ENCODE measurements at places on chromosomes 7 and 10.

GRCh38 chr10:27611236-27611635, 107.1 kb downstream of the RAB18 start:
- DNase-seq = no peak

GRCh38 chr10:26359670-26360069, 78.5 kb upstream of the APBB1IP start:
- DNase-seq = no peak

DNA sequence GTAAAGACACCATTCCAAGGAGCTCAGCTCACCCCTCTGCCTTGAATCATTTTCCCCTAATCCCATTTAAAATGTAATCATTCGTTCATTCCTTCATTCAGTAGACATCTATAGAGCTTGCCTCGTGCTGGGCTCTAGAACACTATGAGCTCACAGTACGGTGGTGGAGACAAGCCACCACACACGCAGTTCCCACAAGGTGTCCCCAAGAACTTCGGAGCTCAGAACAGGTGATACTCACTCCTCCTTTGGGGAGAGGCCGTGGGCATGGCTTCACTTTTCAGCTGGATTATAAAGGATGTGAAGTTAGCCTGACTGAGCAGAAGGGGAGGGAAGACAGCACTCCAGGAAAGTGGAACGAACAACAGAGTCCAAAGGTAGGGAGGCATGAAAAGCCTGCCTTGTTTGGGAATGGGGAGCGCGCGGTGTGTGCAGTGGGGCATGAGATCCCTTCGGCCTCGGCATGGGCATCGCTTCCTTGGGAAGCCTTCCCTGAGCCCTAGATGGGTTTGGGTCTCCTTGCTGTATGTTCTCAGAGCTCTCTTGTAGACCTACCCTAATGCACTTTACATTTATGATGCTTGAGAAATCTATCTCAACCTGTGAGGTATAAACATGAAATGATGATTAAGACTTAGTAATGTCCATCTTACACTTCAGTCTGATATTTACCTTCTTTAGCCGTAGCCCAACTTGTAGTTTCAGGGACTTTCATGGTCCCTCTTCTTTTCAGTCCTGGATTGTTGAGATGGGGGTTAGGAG, 809 bp upstream of the OGA start:
- DNase-seq = no peak

DNA sequence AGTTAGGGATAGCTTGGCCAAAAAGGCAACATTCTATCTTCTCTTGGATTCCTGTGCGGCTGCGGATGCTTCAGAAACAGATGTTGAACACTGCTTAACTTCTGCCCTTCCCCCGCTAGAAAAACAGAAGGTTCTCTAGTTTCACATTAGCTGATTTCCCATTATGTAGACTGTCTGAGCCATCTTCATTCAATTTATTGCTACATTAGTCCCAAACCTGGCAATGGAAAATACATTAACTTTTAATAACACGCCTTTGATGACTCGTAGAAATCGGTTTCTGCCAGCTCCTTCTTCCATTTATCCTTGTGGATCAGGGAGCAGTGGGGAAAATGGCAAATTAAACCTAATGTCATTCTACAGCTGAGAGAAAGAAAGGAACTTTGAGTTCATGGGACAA, 119.9 kb downstream of the SLC16A9 start:
- no peak for DNase-seq

DNA sequence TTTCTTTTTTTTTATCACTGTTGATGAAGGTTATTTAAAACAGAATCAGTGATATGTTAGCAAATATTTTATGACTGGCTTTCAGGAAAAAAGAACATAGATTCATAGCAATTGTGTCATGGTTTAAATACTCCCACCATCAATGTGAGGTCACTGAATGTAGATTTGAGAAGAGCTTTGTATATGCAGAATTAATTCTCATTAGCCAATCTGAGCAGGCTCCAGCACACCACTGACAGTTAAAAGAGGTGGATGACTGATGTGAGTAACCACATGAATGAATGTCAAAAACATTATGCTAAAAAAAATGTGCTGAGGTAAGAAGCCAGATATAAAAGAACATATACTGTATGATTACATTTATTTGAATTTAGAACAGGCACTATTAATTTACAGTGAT, 174.8 kb upstream of the KAT6B start:
- DNase-seq = no peak

DNA sequence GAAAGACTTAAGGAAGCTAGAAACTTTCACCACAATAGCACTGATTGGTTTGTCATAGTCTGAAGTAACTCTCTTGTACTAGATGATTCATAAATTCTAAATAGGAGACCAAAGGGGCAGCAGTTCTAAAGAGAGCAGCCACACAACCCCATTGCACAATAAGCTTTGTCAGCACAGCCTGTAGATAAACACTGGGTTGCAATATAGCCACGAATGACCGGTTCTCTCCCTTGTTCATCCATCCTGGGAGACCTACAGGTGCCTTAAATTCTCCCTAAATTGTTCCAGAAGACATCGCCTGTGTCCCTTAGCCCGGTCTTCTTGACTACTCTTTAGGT, 167.0 kb downstream of the SNX13 start:
- DNase-seq = no peak

DNA sequence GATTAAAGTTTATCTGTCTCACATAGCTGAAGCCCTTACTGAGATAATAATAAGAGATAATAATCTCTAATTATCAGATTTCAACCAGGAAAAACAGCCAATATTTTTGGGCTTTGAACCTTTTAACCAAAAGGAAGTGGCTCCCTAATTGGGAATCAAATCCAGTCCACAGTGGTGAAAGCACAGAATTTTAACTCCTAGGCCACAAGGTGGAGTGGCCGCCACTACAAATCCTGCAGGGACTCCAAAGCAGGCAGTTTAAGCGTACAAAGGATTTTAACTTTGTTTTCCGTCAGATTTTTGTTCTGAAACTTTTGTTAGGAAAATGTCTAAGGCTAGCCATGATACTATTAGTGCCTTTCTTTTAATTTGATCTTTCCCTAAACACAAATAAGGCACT, 99.6 kb upstream of the CCNY start:
- DNase-seq = no peak
